ENCODE measurements at places on chromosomes 5 and 9.

DNA sequence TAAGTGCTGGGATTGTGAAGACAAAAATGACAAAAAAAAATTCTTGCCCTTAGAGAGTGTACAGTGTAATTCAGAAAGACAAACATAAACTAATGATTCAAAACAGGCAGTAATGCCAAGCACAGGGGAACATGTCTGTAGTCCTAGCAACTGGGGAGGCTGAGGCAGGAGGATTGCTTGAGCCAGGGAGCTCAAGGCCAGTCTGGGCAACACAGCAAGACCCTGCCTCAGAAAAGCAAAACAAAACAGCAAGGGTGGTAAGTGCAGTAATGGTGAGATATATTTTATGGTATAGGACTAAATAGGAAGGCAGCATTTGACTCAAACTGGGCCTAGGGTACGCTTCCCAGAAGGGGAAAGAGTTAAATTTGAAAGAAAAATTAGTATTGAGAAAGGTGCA, 18.9 kb downstream of the FREM1 start:
- no peak for DNase-seq

GRCh38 chr9:124197177-124198095, 60.3 kb upstream of the NEK6 start:
- DNase-seq = no peak

DNA sequence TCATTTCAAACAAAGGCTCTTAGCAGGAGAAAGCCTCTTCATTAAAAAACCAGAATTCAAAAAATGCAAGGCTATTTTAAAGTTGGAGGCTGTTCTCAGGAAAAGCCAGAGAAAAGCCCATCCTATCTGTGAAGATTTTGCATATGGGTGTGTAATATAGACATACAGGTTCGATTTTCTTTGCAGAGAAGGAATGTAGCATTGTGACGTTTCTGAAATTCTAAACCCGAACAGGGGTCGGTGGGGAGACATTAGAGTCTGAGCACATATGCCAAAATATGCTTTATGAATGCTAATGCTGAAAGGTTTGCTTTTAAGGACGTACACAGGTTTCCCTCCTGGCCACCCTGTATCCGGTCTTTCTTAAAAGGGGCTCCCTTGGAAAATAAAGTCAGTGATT, 363.1 kb upstream of the PAPPA start:
- DNase-seq = no peak

DNA sequence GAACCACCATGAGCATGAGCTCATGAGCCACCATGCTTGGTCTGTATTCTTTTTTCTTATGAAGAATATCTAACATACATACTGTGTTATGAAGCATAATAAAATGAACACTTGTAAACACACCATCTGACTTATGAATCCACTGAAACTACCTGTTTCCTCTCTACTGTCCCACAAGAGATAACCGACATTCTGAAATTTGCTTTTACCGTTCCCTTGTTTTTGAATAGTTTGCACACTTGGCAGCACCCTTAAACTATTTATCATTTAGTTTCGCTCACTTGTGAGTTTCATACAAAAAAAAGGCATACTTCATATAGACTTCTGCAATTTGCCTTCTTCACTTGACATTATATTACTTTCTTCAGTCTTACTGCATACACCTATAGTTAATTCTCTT, 8.9 kb downstream of the LARS1 start:
- no peak for DNase-seq

- DNase-seq = no peak
These were observed 48.2 kb downstream of the TRIO start for GRCh38 chr5:14191325-14191724.

DNA sequence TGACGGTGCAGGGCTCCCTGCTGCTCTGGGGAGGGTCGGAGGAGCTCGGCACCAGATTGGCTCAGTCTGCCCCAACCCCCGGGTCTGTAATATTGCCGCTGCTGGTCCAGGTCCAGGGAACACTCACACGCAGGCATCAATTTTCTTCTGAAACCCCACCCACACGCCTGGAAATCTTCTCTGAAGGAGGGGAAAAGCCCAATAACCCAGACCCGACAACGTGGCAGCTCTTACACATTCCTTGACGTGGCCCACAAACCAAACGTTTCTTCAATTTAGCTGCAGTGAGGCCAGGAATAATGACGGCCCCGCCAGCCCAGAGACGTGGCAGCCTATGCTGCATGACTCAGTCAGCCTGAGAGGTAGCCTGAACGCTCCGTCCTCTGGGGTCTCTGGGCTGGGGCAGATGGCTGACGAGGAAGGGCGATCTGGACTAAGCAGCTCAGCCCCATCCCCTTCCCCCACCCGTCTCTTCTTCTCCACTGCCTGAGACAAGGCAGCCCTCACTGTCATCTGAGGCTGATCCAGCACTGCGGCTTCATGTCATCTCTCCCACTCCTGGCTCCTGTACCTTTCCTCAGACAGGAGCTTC, 9.9 kb upstream of the SPARC start:
- no peak for DNase-seq
